NCI-H2227 treated with DMSO at 0.1 percent for 48 hours (cell line): ENCODE measurements at places on chromosomes 5 and 9.

- no peak for DNase-seq
Observed at GRCh38 chr9:23050548-23050947, 603.9 kb downstream of the DMRTA1 start.

GRCh38 chr9:80632041-80632440 is 1057.3 kb downstream of the TLE1 start:
- DNase-seq: no peak

DNA sequence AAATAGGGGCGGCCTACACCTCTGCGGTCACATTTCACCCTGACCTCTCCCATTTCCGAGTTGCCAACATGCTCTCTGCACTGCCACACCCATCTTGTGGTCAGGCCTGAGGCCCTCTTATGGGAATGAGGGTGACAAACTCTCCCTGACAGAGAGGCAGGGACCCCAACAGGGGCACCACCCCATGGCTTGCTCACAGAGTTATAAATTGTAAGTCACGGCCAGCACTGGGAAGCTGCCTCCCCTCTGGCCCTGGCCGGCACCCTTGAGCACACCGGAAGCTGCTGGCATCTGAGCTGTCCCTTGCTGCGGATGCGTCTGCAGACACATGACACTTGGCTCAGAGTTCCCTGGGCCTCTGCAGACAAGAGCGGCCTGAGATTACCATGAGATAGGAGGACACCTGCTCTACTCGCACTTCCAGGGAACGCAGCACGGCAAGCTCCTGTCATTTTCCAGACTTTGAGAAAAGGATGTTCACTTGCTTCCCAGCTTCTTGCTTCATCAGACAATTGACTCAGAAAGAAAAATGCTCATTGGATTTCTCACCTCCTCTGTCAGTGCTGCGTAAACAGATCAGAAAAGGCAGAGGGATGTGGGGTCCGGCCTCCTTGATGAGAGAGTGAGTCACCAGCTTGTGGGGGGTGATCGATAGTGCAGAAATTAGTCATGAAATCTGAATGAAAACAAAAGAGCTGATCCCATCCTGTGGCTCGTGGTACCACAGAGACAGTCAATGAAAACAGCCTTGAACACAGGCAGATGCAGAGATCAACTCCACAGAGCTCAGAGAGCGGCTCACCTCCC is 269.8 kb downstream of the SYK start:
- DNase-seq: no peak

DNA sequence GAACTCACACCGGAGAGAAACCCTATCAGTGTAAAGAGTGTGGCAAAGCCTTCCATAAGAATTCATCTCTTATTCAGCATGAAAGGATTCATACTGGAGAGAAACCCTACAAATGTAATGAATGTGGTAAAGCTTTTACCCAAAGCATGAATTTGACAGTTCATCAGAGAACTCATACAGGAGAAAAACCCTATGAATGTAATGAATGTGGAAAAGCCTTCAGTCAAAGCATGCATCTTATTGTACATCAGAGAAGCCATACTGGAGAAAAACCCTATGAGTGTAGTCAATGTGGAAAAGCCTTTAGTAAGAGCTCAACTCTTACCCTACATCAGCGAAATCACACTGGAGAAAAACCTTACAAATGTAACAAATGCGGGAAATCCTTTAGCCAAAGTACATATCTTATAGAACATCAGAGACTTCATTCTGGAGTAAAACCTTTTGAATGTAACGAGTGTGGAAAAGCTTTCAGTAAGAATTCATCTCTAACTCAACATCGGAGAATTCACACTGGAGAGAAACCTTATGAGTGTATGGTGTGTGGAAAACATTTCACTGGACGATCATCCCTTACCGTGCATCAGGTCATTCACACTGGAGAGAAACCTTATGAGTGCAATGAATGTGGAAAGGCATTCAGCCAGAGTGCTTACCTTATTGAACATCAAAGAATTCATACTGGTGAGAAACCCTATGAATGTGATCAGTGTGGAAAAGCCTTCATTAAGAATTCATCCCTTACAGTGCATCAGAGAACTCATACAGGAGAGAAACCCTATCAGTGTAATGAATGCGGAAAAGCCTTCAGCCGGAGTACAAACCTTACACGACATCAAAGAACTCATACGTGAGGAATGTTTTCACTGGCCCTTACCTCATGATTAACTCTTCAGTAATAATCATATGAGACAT is 8.9 kb upstream of the ZNF454 start:
- no peak for DNase-seq

GRCh38 chr5:69052181-69052580 is 41.6 kb upstream of the SLC30A5 start:
- DNase-seq: no peak

DNA sequence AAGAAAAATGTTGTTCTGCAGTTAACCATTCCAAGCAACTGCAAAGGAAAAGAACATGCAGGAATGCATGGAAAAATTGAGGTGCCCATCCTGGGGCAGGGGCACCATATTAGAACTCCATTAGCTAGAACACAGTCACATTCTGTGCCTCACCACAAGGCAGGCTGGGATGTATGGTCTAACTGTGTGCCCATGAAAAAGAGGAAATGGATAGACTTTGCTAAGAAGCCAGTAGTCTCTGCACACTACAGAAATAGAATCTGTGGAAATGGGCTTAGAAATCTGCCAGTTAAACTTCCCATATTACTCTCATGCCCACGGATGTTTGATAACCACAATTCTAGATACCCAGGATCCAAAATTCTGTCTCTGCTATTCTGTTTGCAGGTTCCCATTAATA is 423.8 kb upstream of the SMARCA2 start:
- no peak for DNase-seq

DNA sequence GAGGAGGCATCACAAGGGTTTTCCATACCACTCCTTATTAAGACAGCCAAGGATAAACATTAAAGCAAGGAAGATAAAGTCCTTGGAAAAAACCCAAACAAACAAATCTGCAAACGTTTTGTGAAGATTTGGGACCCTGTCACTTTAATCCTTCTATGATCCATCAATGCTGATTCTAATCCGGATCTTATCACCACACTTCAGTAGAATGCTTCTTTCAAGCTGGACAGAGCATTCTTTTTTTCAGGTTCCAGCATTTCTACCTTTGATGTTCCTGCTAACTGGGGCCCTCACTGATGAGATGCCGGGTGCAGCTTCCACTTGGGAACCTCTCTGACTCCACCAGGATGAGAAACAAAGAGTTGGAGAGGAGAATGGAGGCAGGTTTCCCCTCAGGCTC is 132.8 kb upstream of the SHB start:
- no peak for DNase-seq

- DNase-seq: no peak
Observed at GRCh38 chr5:163609910-163610309, 104.5 kb downstream of the MAT2B start.

- no peak for DNase-seq
Observed at GRCh38 chr9:17793713-17794622, 215.1 kb downstream of the SH3GL2 start.

GRCh38 chr9:6922680-6923079 is 164.9 kb downstream of the KDM4C start:
- no peak for DNase-seq

DNA sequence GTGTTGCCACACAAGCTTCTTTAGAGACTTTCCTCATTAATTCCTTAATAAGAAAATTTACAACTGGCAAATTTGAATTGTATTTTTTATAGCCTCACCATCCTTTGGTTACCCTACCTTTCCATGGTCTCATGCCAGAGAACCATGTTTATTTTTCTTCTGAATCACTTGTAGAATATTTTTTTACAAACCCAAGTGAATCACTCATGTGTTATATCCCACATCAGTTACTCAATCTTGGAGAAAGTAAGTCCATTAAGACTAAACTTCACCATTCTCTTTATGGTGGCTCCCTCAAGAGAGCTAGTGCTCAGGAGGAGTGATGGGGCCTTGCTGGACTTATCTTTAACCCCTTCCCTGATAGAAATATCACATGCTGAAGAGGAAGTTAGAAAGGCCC is 128.9 kb downstream of the SUSD1 start:
- DNase-seq: no peak

- DNase-seq: no peak
Observed at GRCh38 chr5:43315263-43315662, 2.1 kb upstream of the HMGCS1 start.

- DNase-seq: no peak
Observed at GRCh38 chr9:130636648-130637020, 27.8 kb upstream of the PRDM12 start.

- DNase-seq: no peak
Observed at GRCh38 chr9:109487247-109487646, 10.9 kb downstream of the PTPN3 start.

DNA sequence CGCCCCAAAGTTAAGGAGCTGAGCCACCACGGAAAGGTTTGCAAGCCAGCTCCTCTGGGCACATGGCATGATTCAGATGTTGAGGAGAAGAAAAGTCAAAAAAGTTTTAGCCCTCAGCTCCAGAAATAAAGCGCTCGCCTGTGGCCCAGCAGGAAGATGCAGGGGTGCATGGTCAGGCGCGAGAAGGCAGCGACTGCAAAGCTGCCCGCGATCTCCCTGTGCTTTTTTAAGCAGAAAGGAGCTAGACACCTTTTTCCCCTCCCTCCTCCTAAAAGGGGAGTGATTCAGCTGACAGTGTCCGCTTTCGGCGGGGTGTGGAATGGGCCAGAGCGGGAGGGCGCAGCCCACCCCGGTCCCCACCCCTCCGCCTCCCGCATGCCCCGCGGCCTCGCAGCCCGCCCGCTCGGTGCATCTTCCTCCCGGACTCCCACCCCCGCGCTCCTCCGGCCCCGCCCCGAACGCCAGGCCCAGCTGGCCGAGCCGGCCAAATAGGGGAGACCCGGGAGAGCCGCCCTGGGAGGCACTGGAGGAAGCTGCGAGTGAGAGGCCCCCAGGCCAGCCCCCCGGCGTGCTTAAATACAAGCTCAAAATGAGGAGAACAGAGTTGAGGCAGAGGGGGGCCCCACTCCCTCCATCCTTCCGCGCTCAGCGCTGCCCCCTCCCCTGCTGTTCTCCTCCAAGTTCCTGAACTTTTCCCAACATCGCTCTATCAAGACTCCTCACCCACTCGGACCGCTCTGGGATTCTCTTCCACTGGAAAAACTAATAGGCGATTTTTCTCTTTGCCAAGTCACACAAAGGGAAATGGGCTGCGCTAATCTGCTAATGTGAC is at the start of gene ADAMTS12:
TSS of gene ADAMTS12 (minus strand) at position 203 of the 832 bp plus-strand sequence. CDS start at position 69, 134 bp downstream.
- no peak for DNase-seq

DNA sequence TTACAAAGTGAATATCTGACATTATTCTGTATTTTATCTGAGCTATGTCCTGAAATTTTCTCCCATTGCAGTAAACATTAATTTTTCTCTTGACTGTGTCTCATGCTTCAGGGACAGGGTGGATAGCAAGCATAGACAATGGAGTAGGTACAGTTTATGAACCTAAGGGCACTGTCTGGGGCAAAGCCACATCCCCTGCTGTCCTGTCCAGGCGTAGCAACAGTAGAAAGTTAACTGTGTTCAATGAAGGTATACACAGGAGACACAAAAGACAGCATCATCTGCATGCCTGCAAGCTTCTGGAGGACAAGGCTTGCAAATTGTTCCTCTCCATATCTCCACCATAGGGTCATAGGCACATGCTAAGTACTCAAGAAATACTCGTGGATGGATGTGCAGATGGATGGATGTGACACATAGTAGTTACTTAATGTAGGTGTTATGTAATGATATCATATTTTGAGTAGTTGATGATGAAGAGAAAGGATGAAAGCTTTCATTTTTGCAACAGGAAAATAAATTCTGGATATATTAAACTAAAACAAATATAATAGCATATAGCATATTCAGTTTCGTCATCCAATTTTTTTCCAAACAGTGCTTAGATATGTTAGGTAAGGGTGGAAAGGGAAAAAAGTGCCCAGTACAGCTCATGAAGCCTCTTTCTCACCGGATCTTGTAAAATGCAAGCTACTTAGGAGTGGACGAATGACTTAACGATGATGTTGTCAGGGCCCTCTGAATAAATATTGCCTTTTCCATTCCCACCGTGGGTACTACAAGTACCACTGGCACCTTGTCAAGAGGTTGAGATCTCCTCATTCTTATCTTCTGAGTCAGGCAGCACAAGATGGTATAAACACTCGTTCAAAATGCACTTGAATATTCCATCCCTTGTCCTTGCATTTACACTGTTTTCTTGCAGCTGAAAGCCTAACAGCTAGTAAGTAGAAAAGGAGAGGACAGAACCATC is 19.9 kb upstream of the ZSWIM6 start:
- DNase-seq: no peak

DNA sequence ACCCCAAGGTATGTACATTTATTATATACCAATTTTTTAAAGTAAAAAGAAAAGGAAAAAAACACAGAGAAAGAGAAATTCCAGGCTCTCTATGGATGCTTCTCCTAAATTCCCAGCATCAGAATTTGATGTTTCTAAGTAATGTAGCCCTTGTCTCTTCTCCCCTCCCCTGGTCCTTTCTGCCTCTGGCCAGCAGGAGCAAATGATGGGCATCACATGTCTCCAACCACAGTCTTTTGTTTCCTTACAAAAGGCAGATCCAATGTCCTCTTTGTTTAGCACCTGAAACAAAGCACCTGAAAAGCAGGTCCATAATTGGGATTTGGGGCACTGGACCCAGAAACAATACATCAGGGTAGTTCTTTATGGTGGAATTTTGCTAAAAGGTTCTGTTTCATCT is 50.4 kb upstream of the APC start:
- no peak for DNase-seq

- no peak for DNase-seq
Observed at GRCh38 chr9:99971410-99971809, 65.0 kb downstream of the STX17 start.
